ENCODE measurements at places on chromosomes 4 and X.

DNA sequence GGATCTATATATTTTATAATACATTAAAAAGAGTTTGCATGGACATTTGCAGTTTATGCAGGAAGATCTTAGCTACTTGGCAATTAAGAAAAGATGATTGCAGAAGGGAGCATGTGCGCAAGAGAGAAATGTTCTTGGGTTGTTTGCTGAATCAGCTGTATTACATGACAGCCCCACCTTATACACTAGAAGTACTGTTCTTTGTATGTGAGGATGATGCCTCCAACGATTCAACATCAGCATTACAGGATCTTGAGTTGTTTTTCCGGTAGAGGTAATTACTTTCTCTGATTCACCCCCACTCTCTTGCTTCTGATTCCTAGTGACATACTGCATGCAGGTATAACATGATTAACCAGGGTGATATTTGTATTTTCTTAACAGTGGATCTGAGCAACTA, 140.8 kb downstream of the PCDH7 start:
- H3K27ac ChIP-seq = no peak overlapping the region
- H3K36me3 ChIP-seq = no peaks in the 10 kb centered on the region
- no peak overlapping the region for H3K4me3 ChIP-seq
- H3K27me3 ChIP-seq = no peaks in the 10 kb centered on the region
- no peak for DNase-seq

GRCh38 chr4:88158038-88158488, 376 bp downstream of the ABCG2 start:
- peak overlapping the region; percentile 63 for H3K27ac ChIP-seq
- H3K36me3 ChIP-seq = no peaks in the 10 kb centered on the region
- H3K4me3 ChIP-seq = peak overlapping the region; percentile 69
- no peaks in the 10 kb centered on the region for H3K27me3 ChIP-seq
- H3K4me1 ChIP-seq = peaks cover 30% of the 10 kb centered on the region

DNA sequence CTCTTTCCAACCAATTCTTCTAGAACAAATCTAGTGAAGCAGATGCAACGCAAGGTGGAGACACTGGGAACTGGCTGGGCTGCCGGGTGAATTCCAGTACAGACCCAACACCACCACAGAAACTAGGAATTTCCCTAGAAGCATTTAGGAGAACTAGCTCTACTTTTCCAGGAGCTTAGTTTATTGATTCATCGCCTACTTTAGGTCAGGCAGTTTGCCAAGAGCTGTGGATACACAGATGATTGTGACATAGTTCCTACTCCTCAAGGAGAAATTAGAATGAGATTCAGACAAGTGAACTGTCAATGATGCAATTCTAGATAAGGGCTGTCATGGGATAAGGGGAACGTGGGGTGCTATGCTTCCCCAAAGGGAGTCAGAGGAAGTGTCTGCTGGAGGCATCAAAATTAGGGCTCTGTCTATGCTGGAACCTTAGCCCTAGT, 350.0 kb downstream of the CAMK2D start:
- no peaks in the 10 kb centered on the region for H3K4me1 ChIP-seq
- H3K27me3 ChIP-seq = no peaks in the 10 kb centered on the region
- no peak overlapping the region for H3K4me3 ChIP-seq
- H3K27ac ChIP-seq = no peak overlapping the region

GRCh38 chr4:184949020-184949419, 69.3 kb upstream of the HELT start:
- no peaks in the 10 kb centered on the region for H3K27me3 ChIP-seq
- H3K36me3 ChIP-seq = no peaks in the 10 kb centered on the region
- H3K4me3 ChIP-seq = no peak overlapping the region
- no peak overlapping the region for H3K27ac ChIP-seq

GRCh38 chr4:41215969-41216293, 1.6 kb upstream of the APBB2 start:
- H3K36me3 ChIP-seq = no peaks in the 10 kb centered on the region
- DNase-seq = no peak
- peak overlapping the region; percentile 32 for H3K27ac ChIP-seq
- H3K4me3 ChIP-seq = peak overlapping the region; percentile 69

DNA sequence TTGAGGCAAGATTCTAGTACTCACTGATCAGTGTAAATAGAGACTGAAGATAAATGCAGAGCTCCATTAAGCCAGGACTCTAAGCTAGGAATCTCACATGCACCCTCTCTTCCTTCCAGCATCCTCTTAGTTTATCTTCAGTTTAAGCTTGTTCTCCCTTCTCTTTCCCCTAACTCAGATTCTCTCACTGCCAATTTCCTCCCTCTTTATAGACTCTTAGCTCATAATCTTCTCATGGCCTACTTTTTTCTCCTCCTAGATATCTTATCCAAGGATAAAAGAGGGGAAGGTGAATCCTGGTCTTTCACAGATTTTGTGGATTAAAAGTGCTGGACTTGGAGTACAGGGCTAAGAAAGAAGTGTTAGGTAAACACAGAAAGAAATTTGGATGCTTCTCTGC, 108.9 kb upstream of the TENM3 start:
- no peaks in the 10 kb centered on the region for H3K4me1 ChIP-seq
- no peak overlapping the region for H3K27ac ChIP-seq
- H3K27me3 ChIP-seq = peaks cover 11% of the 10 kb centered on the region
- no peak for DNase-seq

DNA sequence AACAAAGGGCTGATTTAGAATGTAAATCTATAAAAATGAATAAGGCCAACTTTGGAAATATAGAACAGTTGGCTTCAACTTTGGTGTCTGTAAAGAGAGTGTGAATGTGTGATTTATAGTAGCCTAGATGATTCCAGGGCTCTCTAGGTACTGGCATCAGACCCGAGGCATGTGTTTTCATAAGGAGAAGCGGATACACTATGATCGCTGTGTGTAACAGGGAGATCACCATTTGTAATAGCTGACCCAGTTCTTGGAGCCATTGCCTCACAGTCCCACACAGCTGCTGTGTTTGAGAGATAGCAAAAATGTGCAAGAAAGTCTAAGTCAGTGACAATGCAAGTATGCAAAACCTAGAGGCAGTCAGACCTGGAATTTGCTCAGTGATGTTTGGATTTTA, 135.1 kb downstream of the REPS2 start:
- H3K27ac ChIP-seq = no peak overlapping the region
- no peaks in the 10 kb centered on the region for H3K36me3 ChIP-seq
- no peak for DNase-seq
- H3K27me3 ChIP-seq = no peaks in the 10 kb centered on the region
- H3K4me3 ChIP-seq = no peak overlapping the region

GRCh38 chr4:26213317-26213716, 107.5 kb upstream of the RBPJ start:
- peaks cover 26% of the 10 kb centered on the region for H3K4me1 ChIP-seq
- no peak overlapping the region for H3K27ac ChIP-seq
- no peak for DNase-seq
- H3K27me3 ChIP-seq = no peaks in the 10 kb centered on the region
- no peak overlapping the region for H3K4me3 ChIP-seq
- no peaks in the 10 kb centered on the region for H3K36me3 ChIP-seq

GRCh38 chrX:103356858-103357257, 552 bp downstream of the TCEAL9 start:
- H3K27ac ChIP-seq = 0 out of 2 replicates have a peak overlapping the region, but pooled peaks have one; percentile 9
- peaks cover 14% of the 10 kb centered on the region for H3K4me1 ChIP-seq
- no peaks in the 10 kb centered on the region for H3K27me3 ChIP-seq
- no peaks in the 10 kb centered on the region for H3K36me3 ChIP-seq
- no peak for DNase-seq
- H3K4me3 ChIP-seq = peak overlapping the region; percentile 72

GRCh38 chrX:81003491-81004185, 194.0 kb upstream of the BRWD3 start:
- H3K27me3 ChIP-seq = no peaks in the 10 kb centered on the region
- H3K4me1 ChIP-seq = no peaks in the 10 kb centered on the region
- no peak overlapping the region for H3K4me3 ChIP-seq
- H3K27ac ChIP-seq = no peak overlapping the region

GRCh38 chr4:25874655-25875054, 11.9 kb upstream of the SEL1L3 start:
- no peaks in the 10 kb centered on the region for H3K36me3 ChIP-seq
- no peaks in the 10 kb centered on the region for H3K4me1 ChIP-seq
- no peak for DNase-seq
- H3K27me3 ChIP-seq = no peaks in the 10 kb centered on the region
- H3K4me3 ChIP-seq = no peak overlapping the region

- no peaks in the 10 kb centered on the region for H3K4me1 ChIP-seq
- H3K27ac ChIP-seq = no peak overlapping the region
- no peak for DNase-seq
- H3K36me3 ChIP-seq = no peaks in the 10 kb centered on the region
- peaks cover 49% of the 10 kb centered on the region for H3K27me3 ChIP-seq
Observed at GRCh38 chr4:5995901-5996623, 22.2 kb downstream of the C4orf50 start.

DNA sequence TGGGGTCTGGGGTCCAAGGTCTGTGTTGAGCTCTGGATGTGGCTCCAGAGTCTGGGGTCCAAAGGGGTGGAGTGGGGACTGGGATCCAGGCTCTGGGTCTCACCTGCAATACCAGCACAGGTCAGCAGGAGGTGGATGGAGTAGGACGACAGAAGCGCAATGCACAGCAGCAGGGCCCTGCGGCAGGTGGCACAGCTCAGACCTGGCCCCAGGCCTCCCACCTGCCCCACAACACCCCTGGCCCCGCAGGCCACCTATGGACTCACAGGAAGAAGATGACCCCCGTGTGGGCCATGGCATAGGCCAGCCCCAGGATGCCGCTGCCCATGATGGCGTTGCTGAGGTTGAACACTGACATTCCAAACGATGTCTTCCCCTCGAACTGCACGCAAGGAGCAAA, 3.4 kb downstream of the SLC38A5 start:
- H3K4me1 ChIP-seq = no peaks in the 10 kb centered on the region
- no peak overlapping the region for H3K4me3 ChIP-seq
- no peaks in the 10 kb centered on the region for H3K27me3 ChIP-seq

- H3K4me3 ChIP-seq = no peak overlapping the region
- peaks cover 48% of the 10 kb centered on the region for H3K4me1 ChIP-seq
- no peaks in the 10 kb centered on the region for H3K36me3 ChIP-seq
- H3K27ac ChIP-seq = no peak overlapping the region
- DNase-seq = no peak
- no peaks in the 10 kb centered on the region for H3K27me3 ChIP-seq
Observed at GRCh38 chrX:17415242-17415810, 40.3 kb downstream of the NHS start.

- H3K27ac ChIP-seq = no peak overlapping the region
- H3K4me1 ChIP-seq = no peaks in the 10 kb centered on the region
- no peaks in the 10 kb centered on the region for H3K36me3 ChIP-seq
- no peaks in the 10 kb centered on the region for H3K27me3 ChIP-seq
- DNase-seq = no peak
Observed at GRCh38 chr4:37588150-37588549, 98.0 kb downstream of the RELL1 start.

DNA sequence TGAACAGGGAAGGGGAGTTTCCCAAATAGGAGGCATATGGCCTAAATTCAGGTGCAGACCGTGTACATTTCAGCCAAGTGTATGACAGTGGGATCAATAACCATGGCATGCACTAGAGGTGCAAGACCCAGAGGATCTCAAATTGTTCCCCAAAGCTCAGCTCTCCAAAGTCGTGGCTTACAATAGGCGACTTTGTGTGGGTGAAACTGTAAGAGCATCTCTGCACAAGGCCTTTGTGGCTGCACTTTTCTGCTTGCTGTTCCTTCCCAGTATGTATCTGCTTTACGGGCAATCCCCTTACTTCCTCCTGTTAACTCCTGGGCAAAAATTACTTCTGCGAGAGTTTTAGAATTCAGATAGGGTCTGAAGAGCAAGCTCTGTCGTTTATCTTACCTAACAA, 518.3 kb upstream of the ZFP42 start:
- no peaks in the 10 kb centered on the region for H3K36me3 ChIP-seq
- H3K27me3 ChIP-seq = no peaks in the 10 kb centered on the region
- H3K4me1 ChIP-seq = no peaks in the 10 kb centered on the region
- H3K4me3 ChIP-seq = no peak overlapping the region

DNA sequence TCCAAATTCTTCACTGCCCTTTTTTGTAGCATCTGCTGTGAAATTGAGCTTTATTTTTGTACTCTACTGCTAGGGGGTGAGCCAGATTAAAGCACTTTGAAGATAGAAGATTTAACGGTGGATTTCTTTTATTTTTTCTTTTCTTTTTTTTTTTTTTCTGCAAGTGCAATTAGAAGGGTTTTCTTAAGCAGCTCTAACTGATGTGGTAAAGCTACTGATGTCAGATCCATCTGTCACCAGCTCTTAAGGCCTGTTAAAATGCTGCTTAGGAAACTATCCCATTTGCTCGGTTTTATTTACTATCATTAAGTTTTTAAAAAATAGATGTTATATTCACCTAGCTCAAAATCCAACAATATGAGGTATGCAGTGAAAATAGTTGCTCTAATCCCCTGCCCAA, 7.1 kb downstream of the NDUFA1 start:
- H3K27ac ChIP-seq = no peak overlapping the region
- H3K27me3 ChIP-seq = no peaks in the 10 kb centered on the region
- peaks cover under 1% of the 10 kb centered on the region for H3K4me1 ChIP-seq
- peaks cover 18% of the 10 kb centered on the region for H3K36me3 ChIP-seq
